Substantia nigra (tissue), 51 donors: ENCODE measurements at places on chromosomes 4 and X.

DNA sequence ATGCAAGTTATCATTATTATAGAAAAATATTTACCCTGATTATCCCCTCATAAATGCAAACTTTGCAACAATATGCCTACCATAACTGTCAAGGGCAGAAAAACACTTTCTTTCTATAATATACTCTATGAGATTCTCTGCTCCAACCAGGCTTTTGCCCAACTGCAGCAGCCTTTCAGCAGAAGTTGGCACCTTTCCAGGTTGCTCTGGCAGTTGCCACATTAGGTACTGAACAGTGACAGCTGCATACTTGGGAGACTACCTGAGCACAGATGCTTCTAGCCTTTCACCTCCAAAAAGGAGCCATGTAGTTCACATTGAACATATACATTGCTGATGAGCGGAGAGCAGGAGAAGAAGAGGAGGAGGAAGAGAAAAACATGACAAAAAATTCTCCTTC, 69.5 kb upstream of the BRWD3 start:
- no peak for DNase-seq

DNA sequence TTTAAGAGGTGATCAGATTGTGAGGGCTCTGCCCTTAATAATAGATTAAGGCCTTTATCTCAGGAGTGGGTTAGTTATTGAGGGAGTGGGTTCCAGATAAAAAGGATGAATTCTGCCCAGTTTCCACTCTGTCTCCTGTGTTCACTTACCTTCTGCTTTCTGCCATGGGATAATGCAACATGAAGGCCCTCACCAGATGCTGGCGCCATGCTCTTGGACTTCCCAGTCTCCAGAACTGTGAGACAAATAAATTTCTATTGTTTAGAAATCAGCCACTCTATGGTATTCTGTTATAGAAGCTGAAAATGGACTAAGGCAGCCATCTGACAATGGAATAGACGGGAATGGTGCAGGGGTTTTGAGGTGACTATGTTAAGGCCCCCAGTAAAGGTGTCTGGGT, 6.9 kb upstream of the RELL1 start:
- no peak for DNase-seq

DNA sequence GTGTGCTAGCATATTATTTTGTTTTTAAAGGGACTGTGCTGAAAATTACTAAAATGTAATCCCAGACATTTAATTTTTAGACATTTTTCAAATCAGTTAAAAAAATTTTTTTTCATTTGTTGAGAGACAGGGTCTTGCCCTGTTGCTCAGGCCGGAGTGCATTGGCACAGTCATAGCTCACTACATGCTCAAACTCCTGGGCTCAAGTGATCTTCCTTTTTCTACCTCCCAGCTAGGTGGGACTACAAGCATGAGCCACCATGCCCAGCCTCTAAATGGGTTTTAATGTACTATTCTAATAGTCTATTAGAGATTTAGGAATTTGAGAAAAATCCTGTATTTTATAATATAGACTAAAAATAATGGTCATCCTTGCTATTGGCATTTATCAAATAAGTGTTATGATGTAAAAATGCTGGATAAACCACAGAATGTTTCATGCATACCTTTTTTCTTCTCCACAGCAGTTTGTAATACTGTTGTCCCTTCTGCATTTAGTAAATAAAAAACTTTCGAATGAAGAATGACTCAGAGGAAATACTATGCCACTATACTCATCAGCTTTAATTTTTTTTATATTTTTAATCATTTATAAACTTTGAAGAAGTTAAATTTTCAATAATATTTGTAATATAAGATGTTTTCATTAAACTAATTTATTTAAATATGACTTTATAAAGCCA, 29.9 kb downstream of the CPEB2 start:
- DNase-seq, result no peak

GRCh38 chrX:24528605-24529004, 63.5 kb downstream of the PDK3 start:
- no peak for DNase-seq

DNA sequence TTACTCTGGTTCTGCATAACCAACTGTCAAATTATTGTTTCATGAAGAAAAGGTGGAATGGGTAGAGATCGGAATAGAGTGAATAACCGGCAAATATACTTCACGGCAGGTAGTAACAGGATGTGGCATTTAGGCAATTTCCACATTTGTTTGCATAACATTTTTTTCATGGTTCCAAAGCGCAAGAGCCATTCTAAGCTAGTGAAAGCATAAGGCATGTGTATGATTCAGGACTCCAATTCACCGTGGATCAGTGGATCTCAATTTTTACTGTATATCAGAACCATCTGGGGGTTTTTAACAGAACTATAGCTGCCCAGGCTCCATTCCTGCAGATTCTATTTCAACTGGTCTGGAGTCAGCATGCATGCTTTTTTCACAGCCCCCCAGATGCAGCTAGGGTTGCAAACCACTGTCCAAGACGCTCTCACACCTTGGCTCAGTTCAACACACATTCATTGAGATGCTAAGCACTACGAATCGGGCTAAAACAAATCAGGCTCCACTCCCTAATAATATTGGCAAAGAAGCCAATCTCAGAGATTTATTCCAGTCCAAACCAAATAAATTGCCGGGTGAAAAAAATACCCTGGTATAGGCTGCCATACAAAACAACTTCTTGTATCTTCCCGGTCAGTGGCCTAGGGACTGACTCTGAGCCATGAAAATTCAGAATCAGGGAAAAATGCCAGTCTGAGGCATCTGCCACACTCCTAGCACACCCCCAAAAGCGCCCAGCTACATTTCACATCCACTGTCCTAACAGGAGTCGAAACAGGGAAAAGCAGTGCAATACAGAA, 30.0 kb downstream of the AFAP1 start:
- no peak for DNase-seq

GRCh38 chr4:139789096-139789654, 123.6 kb downstream of the MGST2 start:
- DNase-seq, result no peak

DNA sequence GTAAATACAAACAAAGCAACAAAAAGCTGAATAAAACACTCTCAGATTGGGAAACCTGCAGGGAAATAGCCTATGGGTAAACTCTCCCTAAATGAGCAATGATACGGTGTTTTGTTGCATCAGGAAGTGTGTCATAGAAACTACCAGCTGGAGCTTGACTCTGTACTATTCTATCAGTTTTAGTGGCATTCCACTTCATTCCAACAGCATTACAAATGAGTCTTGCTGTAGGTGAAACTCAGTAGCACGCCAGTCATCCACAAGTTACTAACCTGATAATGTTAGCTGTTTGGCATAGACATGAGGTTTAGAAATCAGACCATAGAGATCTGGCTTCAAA, 24.9 kb downstream of the FGFBP1 start:
- DNase-seq, result no peak

- no peak for DNase-seq
These were observed 104.9 kb downstream of the CLNK start for GRCh38 chr4:10579648-10580047.

GRCh38 chr4:140790765-140791164, 34.6 kb upstream of the TBC1D9 start:
- no peak for DNase-seq

GRCh38 chr4:152115794-152116193, 355.0 kb upstream of the GATB start:
- no peak for DNase-seq

GRCh38 chr4:79979785-79980437, 93.1 kb downstream of the ANTXR2 start:
- DNase-seq, result no peak

DNA sequence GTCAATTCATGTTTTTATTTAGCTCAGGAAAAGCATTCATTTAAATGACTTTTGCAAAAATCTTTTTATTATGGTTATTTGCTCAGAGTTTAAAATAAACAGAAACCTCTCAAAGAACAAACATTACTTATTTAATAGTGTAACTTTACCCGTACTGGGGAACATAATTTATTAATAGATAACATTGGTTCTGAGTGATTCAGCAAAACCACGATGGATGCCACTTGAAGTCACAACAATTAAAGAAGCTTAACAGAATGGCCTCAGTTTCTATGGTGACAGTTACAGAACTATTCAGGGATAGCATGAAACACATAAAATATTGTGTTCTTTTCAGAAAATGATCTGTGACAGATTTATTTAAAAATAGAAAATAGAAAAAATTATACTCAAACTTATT, 368.7 kb downstream of the CCSER1 start:
- DNase-seq, result no peak

DNA sequence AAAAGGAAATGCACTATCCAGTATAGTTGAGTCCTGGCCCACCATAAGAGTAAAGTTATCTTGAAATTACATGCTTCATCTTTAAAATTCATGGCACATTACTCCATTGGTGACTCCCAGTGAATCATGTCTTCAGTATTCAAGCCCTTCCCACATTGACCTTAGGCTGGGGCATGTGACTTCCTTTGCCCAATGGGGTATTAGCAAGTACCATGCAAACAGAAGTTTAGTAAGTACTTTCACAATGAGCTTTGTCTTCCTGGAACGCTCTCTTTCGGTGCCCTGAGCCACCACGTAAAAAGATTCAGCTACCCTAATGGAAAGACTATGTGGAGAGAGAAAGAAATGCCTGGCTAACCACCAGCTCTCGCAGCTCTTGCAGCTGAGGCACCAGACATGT, 235.4 kb downstream of the HNRNPD start:
- DNase-seq, result no peak

- DNase-seq, result no peak
These were observed 141.3 kb downstream of the PALLD start for GRCh38 chr4:168637872-168638756.

DNA sequence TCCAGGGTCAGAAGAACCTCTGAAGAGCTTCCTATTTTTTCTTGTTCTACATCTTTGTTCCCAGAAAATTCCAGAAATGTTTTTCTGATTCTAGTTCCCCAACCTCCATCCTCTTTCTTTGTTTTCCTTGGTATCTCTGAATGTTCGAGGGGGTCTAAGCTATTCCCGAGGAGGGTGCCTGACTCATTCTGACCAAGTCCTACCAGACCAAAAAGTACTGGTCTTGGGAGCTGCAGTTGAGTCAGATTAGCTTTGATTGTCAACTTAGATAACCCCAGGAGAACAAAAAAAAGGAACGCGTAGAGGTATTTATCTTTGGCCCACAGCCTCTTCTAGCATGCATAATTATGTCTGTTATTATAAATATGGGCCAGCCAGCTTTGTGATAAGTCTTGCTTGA, 12.1 kb upstream of the TENM3 start:
- no peak for DNase-seq

- DNase-seq, result no peak
These were observed 231.2 kb downstream of the GPAT3 start for GRCh38 chr4:83767067-83767466.

- no peak for DNase-seq
These were observed 65.5 kb downstream of the MAML3 start for GRCh38 chr4:140088323-140088967.

DNA sequence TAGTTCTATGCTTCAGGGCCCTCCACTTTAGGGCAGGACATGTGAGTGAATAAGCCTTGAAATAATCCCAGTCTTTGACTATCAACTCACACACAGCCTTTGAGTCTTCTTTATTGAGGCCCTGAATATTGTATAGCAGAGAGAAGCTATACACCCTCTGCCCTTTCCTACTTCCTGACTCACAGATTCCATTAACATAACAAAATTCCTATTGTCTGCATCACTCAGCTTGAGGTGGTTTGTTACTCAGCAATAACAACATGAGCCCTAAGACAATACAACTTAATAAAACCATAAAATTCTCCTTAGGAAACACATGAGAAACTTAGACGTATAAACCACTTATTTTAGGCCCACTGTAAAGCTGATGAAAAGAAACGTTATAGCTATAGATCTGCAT, 680.3 kb upstream of the DIAPH2 start:
- DNase-seq, result no peak

- no peak for DNase-seq
These were observed 83.8 kb downstream of the DOCK11 start for GRCh38 chrX:118579417-118579816.

DNA sequence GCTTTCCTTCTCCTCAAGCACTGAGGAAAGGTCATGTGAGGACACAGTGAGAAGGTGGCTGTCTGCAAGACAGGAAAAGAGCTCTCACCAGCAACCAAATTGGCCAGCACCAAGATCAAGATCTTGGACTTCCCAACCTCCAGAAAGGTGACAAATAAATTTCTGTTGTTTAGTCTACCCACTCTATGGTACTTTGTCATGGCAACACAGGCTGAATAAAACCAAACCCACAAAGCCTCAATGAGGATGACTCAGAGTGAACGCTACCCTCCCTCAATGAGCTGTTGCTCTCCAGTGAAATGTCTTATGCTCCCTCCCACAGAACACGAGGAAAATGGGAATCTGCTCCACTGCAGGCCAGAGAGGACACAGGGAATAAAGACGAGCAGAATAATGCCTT, 244.1 kb downstream of the RAB28 start:
- no peak for DNase-seq

GRCh38 chrX:18010253-18010652, 149.2 kb upstream of the RAI2 start:
- DNase-seq, result no peak

- DNase-seq, result no peak
These were observed 168.3 kb downstream of the TMA16 start for GRCh38 chr4:163662768-163663167.

GRCh38 chr4:78372355-78372988, 179.1 kb upstream of the ANXA3 start:
- no peak for DNase-seq

GRCh38 chr4:160836431-160836830, 1327.4 kb downstream of the FSTL5 start:
- no peak for DNase-seq

DNA sequence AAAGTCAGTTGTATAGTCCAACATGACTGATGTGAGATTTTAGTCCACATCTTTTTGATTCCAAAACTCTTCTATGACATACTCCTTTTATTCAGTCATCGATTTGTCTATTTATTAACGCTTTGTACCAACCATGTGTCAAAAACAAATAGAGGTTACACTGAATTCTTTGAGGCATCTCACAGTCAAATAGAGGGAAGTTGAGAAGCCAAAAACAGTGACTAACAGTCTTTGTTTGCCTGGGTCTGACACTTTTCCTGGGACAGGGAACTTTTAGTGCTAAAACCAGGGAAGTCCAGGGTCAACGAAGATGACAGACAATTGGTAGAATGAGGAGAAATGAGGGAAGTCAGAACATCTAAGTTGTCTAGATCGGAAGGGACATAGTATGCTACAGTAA, 169.9 kb upstream of the HS3ST1 start:
- DNase-seq, result no peak

DNA sequence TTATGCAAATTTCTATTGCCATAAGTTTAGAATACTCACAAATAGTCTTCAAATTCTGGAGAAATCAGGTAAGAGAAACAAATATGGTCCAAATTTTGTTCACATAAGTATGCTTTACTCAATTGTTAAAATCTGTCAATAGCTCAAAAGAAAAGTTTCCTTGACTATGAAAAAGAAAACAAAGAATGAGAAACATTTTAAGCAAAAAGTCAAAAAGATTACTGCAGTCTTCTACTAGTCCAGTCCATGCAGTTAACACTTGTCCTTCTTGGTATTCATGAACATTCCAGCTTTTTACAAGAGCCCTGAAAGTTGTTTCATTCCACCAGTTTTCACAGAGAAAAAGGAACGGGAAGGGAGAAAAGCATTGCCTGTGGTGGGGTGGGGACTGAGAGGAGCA, 54.7 kb upstream of the ZXDA start:
- no peak for DNase-seq
